Head of caudate nucleus (tissue), 42 donors: ENCODE measurements at places on chromosomes 5 and 9.
A peak's percentile ranks its signal among the peaks of the same experiment; 100 is the strongest.

DNA sequence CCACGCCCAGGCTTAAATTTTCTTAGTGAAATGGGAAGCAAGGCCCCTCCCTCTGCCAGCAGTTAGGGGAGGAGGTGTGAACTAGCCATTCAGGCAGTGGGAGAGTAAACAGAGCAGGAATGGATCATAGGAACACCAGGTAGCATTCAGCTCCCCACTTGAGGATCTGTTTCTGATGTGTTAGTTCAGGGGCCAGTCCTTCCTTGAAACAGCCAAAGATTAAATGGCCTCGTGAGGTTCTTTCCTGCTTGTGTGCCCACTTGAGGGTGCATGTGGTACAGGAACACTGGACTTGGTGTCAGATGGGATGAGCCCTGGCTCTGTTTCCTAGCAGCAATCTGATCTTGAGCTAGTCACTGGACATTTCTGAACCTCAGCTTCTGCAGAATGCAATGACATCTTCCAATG, 21.2 kb downstream of the FAXDC2 start:
- no peak for DNase-seq

DNA sequence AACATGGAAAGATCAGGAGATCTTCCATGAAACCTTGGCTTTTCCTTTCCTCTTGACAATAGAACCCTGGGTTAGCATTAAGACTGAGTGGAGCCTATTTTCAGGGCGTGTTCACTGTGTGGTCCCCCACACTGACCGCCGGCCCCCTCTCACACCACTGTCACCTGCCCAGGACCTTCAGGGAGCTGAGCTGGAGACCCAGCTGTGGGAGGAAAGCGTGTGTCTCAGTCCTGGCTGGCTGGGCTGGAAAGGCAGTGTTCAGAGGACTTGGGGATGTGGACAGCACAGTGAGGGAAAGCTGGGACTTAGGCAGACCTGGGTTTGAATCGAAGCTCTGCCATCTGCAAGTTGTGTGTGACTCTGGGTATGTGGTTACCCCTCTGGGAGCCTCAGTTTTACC, 268.1 kb downstream of the NSG2 start:
- no peak for DNase-seq

GRCh38 chr5:148259288-148259687, 9.3 kb upstream of the SPINK13 start:
- no peak for DNase-seq

DNA sequence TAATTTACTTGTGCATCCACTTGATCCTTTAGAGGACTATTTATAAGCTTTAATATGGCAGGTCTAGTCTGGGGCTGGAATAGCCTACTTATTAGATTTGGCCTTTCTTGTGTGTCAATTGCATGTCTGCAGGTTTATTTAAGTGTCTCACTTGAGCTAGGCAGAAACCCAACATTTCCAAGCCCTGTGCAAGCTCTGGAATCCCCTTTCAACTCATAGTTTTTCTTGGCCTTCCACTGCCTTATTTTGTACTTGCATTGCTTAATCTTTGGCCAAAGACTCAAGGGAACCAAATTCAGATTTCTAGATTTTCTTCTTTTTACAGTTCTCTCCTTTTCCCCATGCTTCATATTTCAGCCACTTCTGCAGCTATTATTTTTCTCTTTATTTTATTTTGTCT, 102.4 kb upstream of the RFX3 start:
- no peak for DNase-seq

- DNase-seq, result no peak
Observed at GRCh38 chr5:61659221-61659696, 327.2 kb downstream of the ZSWIM6 start.

GRCh38 chr9:134757216-134757975, 115.8 kb downstream of the COL5A1 start:
- no peak for DNase-seq

DNA sequence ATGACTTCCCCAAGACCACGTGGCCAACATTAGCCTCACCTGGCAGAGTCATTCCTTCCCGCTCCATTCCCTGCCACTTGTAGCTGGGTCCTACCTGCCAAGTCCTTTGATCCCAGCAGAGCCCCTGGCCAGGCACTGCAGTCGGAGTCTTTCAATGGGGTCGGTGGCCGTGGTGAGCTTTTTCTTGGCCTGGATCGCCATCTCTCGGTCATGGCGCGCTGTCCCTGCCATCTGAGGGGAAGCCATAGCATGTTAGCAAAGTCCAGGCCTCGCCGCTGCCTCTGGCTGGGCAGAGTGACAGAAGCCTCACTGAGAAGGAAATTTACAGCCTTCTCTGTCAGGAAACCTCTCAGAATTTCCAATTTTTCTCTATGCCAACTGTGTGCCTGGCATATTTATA, 17.5 kb downstream of the CAPSL start:
- no peak for DNase-seq

DNA sequence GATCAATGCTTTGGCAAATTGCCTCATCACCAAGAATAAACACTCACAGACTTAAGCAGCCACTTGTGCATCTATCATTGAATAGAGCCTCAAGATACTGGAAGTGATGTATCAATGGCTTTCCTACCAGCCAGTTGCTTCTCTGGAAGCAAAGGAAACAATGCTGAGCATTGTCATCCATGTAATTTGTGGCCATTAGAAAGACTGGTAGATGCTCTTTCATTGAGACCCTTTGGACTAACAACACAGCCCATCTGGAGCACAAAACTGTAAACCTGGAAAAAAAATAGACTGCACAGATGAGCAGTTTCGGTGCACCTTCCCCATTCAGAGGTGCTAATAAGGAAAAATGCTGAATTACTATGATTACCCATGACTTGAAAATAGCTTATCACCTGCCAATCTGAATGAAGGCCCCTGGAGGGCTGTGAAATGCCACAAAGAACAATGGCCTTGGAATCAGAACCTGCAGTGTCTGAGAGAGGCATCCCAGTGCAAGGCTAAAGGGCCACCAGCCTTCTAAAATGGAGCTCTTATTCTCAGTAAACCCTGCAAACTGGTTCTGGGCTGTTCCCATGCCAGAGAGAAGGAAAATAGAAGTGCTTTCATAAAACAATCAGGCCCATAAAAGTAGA, 127.5 kb downstream of the RFK start:
- no peak for DNase-seq

GRCh38 chr9:4380406-4380805, 80.5 kb upstream of the GLIS3 start:
- DNase-seq, result no peak

DNA sequence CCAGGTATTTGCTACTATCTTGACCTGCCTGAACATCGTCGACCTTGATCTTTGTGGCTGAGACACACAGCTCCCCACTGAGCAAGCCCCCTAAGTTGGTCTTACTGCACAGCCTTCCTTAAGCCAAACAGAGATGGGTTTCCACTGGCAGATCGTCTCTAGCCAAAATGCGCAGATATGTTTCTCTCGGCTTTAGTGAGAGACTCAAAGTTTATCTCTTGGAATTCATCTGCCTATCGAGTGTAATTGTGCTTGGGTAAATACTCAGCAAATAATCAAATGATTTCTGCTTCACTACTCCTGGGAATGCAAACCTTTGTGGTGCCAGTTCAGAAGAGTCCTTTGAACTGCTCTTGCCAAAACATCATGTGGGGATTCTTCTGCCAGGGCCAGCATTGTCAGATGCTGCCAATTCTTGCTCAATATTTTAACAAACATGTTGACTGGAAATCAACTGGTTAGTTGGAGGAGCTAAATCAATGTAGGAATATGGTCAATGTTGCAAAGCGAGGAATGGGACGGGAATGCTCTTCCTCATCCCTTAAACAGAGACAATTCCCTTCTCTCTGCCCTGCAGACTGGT, 141.2 kb upstream of the SLC28A3 start:
- DNase-seq, result no peak

- DNase-seq, result no peak
Observed at GRCh38 chr5:109167586-109167985, 242.2 kb downstream of the PJA2 start.

DNA sequence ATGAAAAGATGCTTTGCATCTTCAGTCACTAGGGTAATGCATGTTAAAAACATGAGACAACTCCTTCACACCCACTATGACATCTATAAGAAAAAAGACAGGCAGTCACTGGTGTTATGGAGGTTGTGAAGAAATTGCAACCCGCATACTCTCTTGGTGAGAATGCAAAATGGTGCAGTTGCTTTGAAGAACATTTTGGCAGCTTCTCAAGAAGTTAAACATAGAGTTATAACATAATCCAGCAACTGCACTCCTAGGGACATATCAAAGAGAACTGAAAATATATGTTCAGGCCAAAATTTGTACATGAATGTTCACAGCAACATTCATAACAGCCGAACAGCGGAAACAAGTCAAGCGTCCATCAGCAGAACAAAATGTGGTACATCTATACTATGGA, 46.3 kb upstream of the TBC1D9B start:
- DNase-seq, result no peak

DNA sequence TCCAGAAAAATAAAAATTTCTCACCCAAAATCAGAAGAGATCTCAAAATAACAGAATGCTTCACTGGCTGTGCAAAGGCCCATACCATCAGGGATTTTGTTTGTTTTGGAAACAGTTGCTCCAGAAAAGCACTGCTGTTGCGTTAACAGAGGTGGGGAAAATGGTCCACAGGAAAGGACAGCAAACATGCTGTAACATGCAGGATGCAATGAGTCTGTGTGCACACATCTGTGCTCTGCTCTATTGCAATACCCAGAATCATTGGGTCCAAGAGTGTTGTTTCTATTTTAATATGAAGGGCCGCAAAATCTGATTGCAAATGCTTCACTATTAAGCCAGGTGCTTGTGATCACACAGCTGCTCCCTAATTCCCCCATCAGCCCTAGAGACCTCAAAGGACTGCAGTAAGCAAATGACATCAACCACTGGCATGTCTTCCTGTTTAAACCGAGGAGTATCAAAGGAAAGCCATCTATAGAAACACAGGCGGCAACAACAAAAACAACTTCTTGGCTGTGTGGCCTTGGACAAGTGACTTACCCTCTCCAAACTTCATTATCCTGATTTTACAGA, 141.0 kb downstream of the DCP2 start:
- DNase-seq, result no peak

DNA sequence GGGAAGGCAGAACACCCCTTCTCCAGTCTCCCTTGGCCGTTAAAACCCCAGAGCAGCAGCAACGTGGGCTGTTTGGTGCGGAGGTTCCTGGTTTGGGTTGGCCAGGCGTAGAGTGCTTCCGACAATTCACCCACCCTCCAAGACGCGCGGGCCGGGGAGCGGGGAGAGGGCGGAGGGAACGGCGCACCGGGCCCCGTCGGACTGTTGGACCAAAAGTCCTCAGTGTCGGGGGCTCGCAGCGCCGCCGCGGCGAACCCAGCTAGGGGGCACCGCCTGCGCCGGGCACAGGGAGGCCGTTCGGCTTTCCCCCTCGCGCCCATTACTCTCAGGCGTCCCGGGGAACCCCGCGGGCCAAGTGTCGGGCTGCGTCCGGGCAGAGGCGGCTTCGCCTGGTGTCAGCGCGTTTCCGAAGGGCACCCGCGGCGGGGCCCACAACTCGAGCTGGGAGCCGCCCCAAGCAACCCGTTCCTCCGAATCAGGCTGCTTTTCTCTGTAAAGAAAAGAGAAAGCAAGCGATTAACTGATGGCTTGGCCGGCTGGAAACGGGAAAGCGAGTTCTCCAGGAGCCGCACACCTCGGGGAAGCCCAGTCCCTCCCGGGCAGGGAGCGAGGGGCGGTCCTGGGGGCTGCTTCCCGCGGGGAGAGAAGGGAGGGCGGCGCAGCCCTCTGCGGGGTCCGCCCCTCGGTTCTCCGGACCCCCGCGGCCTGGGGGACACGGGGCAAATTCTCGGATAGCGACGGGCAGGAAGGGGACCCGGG, 145.5 kb downstream of the ERCC6L2 start:
- DNase-seq, result peak; percentile 26
